ENCODE measurements at places on chromosomes 7 and 10. TPM values are rescaled to one million over a fixed set of nuclear protein-coding genes. Genes with fewer than 3 reads are reported as not detected.

GRCh38 chr10:31507427-31507826, 188.4 kb downstream of the ZEB1 start:
- no peak for DNase-seq

DNA sequence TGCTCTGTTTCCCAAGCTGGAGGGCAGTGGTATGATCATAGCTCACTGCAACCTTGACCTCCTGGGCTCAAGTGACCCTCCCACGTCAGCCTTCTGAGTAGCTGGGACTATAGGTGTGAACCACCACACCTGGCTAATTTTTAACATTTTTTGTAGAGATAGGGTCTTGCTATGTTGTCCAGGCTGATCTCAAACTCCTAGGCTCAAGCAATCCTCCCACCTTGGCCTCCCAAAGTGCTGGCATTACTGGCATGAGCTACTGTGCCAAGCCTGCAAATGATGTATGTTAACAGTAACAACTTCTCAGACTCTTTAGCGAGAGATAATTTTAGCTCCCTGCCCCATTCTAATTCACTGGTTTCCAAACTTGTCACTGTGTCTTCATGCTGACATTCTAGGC, 27.7 kb upstream of the SEPHS1 start:
- DNase-seq, result no peak

Gene GLRX3
- 67.4 TPM for polyA plus RNA-seq

Gene CHN2
- 21.4 TPM for polyA plus RNA-seq

GRCh38 chr10:35268323-35268722, 68.0 kb upstream of the CCNY start:
- DNase-seq, result no peak

DNA sequence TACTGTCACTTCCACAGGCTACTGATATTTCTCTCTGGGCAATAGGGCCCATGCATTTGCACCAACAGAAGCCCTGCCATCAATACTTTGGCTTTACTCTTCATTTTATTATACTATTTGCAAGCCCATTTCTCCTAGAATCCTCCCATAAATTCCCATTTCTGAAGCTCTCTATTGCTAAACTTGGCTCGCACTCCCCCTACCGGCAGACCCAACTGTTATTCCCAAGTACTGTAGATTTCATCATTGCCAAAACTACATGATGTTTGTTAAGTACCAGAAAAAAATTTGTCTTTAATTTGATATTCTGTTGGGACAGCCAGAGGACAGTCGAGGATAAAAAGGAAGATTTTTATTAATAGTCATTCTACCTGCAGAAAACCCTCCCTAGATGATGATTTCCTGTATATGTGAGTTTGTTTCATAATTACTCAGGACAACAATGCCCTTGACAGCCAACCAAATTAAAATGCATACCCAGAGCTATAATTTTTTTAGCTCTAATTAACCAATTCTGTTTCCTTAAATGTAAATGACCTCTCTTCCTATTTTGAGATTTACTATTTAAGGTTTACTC, 298.6 kb downstream of the REEP3 start:
- peak; percentile 42 for DNase-seq

DNA sequence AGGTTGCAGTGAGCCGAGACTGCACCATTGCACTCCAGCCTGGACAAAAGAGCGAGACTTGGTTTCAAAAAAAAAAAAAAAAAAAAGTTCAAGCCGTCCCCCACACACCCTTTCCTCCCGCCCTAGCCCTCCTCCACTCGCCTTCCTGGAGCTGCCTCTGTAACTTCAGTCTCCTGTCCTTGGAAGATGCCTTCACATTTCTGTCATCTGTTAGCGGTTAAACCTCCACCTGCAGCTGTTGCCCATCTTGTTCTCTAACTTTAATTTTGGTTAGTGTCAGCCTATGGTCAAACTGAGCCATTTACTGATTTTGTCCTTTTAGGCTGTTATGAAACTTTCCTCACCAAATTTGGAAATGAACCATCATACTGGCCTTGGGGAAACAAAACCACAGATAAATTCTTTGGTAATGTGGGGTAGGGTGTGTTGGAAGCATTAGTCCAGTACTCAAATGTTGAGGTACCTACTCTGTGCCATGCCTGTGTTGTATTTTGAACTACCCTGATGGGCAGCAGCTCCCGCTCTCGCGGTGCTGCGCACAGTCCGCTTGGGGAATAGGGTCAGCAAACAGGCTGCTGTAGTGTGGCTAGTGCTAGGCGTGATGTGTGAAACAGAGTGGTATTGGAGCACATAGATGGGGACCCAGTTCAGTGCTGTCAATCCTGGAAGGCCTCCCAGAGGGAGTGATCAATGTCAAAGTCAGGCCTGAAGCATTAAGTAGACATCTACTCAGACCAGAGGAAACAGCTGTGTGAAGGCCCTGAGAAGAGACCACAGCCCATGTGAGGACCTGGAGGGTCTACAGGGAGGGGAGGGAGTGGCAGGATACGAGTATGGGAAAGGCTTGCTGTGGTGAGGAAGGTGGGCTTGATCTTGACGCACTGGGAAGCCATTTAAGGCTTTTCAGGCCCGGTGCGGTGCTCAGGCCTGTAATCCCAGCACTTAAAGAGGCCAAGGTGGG, 26.9 kb downstream of the SFXN4 start:
- no peak for DNase-seq

DNA sequence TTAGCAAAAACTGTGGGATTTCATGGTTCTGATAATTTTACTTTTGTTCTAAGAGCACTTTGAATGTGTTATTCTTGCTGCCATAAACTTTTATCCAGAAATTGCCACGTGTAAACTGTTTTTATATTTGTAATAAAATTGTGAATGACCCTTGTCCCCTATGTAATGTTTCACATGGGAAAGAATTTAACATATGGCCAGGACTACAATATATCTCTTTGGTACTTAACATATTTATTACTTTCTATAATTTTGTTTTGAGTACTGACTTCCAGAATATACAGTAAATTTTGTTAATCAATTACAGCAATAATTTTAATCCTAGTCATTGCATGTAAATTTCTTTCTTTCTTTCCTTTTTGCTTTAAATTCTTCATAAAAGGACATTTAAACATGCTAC, 735.0 kb upstream of the PHF14 start:
- no peak for DNase-seq

- no peak for DNase-seq
These were observed 51.3 kb downstream of the WNT2 start for GRCh38 chr7:117271566-117271965.

DNA sequence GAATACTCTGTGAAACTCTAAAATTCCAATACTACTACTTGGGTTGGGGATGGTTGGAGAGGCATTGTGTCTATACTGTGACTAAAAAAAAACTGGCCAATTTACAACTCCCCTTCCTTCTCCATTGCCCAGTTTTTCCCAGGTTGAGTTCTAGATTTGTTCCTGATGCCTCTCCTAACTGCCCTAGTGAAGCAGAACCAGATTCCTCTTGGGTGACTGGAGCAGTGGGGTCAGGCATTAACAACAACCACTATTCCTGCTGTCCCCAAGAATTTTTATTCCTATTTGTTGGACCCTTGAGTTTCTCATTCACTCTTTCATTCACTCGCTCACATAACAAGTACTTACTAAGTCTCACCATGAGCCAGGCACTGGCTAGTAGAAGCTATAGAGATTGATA, 5.8 kb downstream of the GOT1 start:
- DNase-seq, result no peak

DNA sequence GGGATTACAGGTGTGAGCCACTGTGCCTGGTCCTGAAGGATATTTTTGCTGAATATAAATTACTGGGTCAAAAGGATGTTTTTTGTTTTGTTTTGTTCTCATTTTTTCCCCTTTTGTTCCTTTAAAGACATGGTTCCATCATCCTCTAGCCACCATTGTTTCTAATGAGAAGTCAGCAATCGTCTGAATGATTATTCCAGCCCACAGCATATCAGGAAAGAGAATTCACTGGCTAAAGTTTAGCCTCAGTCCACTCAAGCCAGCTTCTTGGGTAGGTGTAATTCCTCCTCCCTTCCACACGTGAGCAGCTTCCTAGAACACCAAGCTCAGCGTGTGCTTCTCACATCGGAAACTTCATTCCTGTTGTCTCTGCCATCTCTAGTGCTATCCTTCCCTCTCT, 112.8 kb upstream of the INSIG1 start:
- DNase-seq, result no peak

DNA sequence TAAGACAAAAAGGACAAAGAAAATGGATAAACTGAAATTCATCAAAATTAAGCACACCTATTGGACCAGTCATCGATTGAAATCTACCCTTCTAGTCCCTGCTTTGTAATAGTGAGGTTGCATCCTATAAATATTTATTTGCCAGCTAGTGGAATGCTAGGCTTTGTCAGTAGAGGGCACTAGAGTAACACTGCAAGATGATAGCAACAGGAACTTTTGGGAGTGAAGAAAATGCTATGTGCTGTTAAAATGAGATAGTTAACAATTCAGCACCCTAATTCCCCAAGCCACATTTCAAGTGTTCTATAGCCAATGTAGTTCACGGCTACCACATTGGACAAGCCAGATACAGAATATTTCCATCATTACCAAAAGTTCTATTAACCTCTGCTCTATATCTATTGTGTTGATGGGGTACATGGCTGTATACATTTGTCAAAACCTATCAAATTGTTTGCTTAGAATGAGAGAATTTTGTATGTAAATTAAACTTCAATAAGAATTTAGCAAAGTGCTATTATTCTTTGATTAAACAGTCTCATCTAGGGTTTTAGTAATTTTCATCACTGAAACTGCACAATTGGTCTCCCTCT, 69.8 kb downstream of the LSMEM1 start:
- DNase-seq, result peak; percentile 24

Gene OR2A25
- not detected for polyA plus RNA-seq

Gene SPDYE5
- polyA plus RNA-seq, result 1.8 TPM

DNA sequence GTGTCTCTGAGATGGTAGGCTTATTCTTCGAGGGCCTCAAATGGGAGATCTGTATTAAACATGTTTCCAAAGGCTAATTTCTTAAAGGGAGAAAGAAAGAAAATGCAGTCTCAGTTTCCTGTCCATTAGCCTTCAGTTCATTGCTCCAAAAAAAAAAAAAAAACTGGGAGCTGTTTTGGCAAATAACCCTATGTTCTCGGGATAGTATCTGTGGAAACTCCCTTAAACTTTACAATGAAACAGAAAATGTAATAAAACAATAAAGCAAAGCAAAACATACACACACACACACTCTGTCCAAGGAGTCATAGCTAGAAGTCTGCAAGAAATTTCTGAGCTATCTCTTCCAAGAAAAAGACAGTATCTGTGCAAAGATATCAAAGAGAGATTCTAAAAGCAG, 172.5 kb upstream of the CELF2 start:
- DNase-seq, result no peak

Gene IFIT1
- polyA plus RNA-seq, result 23.1 TPM

GRCh38 chr10:22615819-22616499, 98.4 kb downstream of the PIP4K2A start:
- no peak for DNase-seq

DNA sequence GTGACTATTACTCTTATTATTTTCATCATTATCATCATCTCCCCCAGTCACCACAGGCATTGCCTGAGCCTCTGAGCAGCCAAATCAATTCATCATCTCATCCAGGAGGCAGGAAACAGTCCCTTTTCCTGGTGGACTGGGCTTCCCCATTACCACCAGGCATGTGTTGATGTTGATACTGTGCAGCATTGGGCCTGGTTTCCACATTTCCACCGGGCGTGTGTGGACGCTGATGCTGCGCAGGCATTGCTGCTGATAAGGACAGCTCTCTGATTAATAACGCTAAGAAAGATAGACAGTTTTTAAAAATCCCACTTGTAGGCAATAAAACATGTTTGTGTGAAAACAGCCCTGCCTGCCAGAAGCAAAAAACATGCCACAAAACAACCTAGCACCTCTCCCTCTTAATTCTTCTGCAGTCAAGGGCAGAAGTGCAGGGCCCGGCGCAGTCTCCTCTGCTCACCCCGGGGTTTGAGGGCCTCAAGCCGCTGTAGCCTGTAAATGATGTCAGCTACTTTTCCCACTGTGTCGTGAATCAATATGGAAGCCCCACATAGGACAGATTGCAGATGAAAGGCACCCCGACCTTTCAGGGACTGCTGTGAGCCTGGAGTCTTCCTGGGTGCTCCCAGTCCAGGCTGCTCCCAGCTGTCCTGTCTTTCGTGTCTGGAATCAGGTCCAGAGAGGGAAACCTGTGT, 216.0 kb downstream of the WDR37 start:
- no peak for DNase-seq

- no peak for DNase-seq
These were observed 39.0 kb upstream of the TECTB start for GRCh38 chr10:112244197-112244596.

Gene LIPK
- polyA plus RNA-seq, result not detected

Gene PLEKHS1
- 0.05 TPM for polyA plus RNA-seq

GRCh38 chr10:95242581-95243317, 48.1 kb downstream of the PDLIM1 start:
- DNase-seq, result no peak

- no peak for DNase-seq
These were observed 54.9 kb upstream of the NAMPT start for GRCh38 chr7:106339513-106340246.

DNA sequence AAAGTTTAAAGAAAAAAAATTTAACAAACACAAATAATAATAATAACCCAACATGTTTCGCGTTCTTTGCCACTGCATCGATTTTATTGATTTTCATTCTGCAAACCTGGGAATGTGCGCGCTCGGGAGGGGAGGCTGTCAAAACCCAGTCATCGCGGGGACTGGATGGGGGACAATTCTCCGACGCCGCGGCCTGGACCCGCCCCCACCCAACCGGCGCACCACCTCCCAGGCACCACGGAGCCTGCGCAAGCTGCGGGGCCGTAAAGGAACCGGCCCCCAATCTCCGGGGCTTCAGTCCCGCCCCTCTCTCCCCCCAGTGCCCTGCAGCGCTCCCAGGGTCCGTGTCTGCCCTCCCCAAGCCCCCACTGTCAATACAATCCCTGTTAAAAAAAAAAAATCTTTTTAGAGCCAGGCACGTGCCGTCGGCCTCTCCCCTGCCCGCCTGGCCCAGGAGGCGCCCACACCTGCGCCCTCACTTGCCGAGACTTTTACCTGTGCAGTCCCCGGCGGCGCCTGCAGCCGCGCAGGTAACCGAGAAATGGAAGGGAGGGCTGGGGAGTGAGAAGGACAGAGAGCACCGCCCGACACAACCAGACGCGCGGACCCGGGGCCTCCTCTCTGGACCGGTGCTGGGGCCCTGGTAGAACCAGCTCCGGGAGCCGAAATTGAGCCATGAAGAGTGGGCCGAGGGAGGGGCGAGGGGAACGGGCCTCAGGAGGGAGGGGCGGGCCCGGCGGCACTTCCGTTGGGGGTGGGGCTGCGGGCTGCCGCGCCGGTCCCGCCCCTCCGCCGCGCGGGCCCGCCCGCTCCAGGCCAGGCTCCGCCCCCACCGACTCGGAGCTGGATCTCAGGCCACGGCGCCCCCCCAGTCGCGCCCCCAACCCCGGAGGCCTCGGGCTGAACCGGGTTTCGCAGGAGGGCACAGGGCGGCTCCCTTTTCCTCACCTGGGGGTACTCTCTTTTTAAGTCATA, 7.6 kb upstream of the ZNF503 start:
- no peak for DNase-seq

Gene SCART1
- polyA plus RNA-seq, result 2.8 TPM

GRCh38 chr10:13767676-13768178, 181.0 kb downstream of the PRPF18 start:
- no peak for DNase-seq

Measured in left renal pelvis (tissue), 4 donors.